Type B pancreatic cell (in vitro differentiated cells): ENCODE measurements at places on chromosomes 1 and 21. TPM values are rescaled to one million over a fixed set of nuclear protein-coding genes. Genes with fewer than 3 reads are reported as not detected.

- DNase-seq, result no peak
Observed at GRCh38 chr1:219227360-219228057, 53.8 kb downstream of the LYPLAL1 start.

The FMOD gene
- 3.9 and 8.3 TPM in 2 replicates for total RNA-seq

GRCh38 chr1:229716069-229716468 lies 90.0 kb downstream of the URB2 start:
- no peak for DNase-seq

The ACTL8 gene
- 0.22 TPM in 1 of 2 replicates, not detected in the other for total RNA-seq

GRCh38 chr1:7536891-7537591 lies 234.1 kb upstream of the VAMP3 start:
- no peak for DNase-seq

The PDZK1 gene
- 12.2 and 29.6 TPM in 2 replicates for total RNA-seq

The FBLIM1 gene
- total RNA-seq, result 78.3 and 182 TPM in 2 replicates

DNA sequence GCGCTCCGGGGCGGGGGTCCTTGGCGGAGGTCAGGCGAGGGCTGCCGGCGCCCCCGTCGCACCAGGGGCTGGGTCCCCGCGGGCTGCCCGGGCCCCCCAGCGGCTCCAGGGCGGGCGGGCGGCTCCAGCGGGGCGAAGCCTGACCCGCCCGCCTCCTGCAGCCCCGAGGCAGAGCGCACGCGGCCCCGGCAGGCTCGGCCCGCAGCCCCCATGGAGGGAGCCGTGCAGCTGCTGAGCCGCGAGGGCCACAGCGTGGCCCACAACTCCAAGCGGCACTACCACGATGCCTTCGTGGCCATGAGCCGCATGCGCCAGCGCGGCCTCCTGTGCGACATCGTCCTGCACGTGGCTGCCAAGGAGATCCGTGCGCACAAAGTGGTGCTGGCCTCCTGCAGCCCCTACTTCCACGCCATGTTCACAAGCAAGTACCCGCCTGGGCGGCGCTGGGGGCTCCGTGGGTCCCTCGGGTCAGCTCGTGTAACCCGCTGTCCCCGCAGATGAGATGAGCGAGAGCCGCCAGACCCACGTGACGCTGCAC lies 817 bp downstream of the KLHL17 start:
- DNase-seq, result no peak

DNA sequence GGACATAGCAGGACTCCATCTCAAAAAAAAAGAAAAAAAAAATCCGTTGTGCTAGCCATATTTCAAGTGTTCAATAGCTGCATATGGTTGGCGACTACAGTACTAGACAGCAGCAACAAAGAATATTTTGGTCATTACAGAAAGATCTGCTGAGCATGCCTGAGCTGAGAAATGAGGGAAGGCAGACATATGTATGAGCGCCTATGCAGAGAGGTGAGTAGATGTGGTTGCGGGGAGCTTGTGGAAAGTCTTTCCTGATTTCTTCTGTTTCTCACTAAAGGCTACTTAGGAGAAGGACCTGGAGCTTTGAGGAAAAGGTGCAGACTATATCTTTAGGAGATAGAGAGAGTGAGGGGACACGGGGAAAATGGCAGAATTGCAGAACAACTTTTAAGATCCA lies 21.0 kb upstream of the APP start:
- DNase-seq, result no peak

- DNase-seq, result no peak
Observed at GRCh38 chr1:184409011-184409410, 22.2 kb downstream of the C1orf21 start.

The STIL gene
- total RNA-seq, result 7.4 and 19.7 TPM in 2 replicates

- DNase-seq, result no peak
Observed at GRCh38 chr1:179141592-179142251, 59.9 kb downstream of the TOR3A start.

DNA sequence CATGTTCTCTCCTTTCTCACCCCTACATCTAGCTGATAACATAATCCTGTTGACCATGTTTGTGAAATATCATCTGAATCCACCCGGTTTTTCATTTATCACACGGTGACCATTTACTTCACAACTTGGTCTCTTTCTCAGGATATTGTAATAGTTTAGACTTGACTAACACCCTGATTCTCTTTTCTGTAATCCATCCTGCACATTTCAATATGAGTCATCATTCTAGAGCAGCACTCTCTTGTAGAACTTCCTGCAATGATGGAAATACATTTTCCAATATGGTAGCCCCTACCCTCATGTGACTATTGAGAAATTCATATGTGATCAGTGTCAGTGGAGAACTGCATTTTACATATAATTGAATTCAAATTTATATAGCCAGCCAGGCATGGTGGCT lies 2.3 kb upstream of the JAM2 start:
- no peak for DNase-seq

DNA sequence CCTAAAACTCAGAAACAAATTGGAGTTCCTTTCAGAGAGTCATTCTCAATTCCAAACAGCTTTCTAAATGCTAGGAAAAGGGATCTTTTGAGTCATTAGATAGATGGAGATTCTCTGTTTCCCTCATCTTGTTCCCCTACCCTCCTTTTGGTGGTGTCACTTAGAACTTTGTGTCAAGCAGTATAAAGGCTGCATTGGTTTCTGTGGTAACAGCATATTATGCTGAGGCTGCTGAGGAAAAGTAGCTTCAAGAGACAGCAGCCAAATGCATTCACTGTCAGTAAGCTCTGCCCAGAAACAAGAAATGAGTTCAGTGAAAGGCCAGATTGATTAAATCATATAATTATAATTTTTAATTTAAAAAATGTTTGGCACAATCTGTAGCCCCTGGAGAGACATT lies 144.1 kb downstream of the LRRC40 start:
- DNase-seq, result no peak

DNA sequence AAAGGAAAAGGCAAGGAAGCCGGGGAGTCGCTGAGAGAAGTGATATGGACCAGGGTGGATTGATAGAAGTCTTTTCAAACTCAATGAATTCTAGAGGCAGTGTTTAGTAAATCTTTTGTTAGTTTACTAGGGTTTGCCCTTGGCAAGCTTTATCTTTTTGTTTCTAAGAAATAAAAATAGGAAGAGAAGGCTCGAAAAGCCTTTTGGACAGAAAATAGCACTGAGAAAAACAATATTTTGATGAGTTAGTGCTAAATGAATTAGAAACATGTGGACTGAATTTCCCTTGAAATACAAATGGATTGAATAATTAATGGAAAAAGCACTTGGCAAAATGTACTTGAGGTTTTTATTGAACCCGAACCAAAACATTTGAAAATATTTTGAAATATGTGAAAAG lies 121.8 kb upstream of the SPAG17 start:
- no peak for DNase-seq

DNA sequence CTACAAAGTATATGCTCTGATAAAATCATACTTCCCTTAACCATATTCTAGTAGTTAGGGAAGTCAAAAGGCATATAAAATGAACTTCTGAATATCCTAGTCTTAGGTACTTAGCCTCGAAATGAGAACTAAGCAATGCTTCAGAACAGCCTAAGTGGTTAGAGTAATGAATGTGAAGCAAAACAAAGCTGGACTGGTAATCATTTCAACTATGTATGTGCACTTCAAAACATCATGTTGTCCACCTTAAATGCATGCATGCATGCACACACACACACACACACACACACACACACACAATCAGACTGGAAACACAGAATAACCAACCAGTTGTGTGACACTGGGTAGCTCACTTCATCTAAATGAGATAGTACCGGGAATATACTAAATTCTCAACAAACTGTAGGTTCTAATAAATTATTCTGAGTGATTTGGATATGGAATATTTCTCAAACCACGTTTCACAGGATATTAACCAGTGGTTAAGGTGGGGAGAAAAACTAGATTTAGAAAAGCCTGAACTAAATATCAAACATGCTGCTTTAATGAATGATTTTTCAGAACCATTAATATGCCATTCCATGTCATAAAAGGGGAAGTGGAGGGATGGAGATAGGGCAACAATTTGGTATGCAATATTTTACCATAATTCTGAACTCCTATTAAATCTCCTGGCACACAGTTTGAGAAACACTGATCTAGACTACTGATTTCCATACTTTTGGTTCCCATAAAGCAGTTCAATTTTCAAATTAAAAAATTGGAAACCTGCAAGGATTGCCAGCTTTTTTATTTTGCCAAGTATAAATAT lies 19.5 kb downstream of the RNF115 start:
- no peak for DNase-seq

DNA sequence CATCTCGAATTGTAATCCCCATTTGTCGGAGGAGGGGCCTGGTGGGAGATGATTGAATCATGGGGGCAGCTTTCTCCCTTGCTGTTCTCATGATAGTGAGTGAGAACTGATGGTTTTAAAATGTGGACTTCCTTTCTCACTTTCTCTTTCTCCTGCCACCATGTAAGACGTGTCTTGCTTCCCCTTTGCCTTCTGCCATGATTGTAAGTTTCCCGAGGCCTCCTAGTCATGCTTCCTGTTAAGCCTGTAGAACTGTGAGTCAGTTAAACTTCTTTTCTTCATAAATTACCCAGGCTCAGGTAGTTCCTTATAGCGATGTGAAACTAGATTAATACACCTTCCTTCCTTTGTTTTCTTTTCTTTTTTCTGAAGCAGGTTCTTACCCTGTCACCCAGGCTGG lies 13.9 kb downstream of the DNAJC6 start:
- DNase-seq, result no peak

The SLC2A5 gene
- total RNA-seq, result 2.7 and 10.7 TPM in 2 replicates

The GUK1 gene
- 133 and 174 TPM in 2 replicates for total RNA-seq

GRCh38 chr21:45981151-45982091 lies at the start of gene COL6A1:
Gene COL6A1, plus strand, starts transcription at chr21:45981770. Its CDS starts 81 bp downstream, at chr21:45981851.
- DNase-seq, result peak; percentile 82

The KCNA3 gene
- total RNA-seq, result 0.94 and 1.9 TPM in 2 replicates

DNA sequence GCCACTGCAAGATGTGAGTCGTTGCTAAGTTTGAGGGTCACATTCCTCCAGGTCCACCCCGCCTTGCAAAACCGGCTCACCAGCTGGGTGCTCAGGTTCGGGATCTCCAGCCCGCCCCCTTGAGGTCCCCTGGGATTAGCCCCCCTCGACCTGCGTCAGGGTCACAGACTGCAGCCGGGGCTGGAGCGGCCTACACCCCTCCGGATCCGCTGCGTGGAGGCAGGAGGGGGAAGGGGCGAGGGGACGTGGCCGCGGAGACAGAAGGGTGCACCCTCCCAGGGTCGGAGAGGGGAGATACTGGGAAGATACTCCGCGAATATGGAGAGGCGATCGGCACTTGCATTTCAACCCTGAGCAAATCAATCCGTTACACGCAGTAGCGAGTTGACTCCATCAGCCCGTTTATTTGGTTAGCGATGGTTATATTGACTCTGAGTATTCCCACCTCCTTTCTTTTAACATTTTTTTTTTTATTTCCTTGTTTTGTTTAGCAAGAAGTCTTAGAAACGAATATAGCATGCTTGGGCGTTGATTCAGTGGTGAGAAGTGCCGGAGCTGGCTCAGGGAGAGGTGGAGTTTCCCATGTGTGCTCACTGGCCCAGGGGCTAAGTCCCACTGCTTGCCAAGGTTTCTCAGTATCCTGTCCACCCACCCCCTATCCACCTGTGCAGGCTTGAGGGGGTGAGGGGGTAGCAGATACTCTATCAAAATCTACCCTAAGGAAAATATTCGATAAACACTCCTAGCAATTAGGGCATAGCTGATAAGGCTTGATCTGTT lies 997 bp downstream of the IFNAR2 start:
- peak; percentile 74 for DNase-seq

DNA sequence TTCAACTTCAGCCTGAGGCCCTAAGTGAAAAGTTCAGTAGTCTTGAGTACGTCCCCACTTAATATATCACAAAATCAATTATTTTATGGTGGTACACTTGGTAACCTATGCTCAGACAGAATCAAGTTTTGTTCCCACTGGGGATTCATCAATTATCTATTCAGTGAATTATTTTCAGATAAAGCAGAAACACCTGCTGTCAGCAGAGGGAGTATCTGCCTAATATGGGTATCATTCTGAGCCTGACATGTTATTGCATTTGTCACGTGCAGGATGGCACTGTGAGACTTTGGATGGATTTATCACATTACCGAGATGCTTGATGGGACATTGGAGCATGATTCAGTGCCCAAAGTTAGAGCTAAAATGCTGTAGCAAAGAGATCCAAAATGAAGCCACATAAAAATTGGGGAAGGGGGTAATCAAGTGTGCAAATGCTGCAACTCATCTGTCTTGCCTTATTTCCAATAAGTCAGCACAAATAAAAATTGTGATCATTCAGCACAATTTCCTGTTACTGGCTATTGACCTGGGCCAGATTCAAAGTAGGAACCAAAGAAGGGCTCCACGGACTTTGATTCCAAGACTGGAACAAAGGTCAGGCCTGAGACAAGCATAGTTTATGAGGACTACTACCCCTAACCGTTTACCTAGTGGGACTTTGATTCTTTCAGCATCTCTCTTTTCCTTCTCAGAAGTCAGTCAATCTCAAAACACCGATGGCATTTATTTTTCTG lies 657.6 kb downstream of the LMO4 start:
- no peak for DNase-seq
